ENCODE measurements at places on chromosomes 2 and 18.

DNA sequence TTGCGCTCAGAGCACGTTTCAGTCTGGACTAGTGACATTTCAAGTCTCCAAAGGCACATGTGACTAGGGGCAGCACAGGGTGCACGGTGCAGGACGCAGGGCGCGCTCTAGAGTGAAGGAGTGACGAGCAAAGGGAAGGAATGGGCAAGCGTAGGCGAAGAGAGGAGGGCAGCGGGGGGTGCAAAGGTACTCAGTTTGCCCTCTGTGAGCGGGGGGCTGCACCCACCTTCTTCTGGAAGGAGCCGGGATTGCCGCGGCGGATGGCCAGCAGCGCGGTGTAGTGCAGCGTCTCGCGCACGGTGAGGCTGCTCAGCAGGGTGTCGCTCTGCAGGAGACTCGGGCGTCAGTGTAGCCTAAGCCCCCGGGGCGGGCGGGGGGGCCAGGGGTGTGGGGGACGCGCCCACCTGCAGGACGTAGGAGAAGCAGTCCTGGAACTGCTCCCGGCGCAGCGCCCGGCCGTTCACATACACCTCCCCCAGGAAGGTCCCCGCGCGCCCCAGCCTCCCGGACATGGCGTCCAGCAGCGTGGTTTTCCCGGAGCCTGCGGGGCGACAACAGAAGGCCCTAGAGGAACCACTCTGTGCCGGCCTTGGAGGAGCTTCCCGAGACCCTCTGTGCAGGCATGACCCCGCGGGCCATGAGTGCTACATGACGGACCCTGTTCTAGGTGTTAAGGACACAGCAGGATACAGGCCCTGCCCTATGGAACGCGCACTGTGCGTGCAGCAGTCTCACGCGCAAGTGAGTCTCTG is 6.9 kb downstream of the ABCG5 start:
- peak; percentile 12 for DNase-seq

DNA sequence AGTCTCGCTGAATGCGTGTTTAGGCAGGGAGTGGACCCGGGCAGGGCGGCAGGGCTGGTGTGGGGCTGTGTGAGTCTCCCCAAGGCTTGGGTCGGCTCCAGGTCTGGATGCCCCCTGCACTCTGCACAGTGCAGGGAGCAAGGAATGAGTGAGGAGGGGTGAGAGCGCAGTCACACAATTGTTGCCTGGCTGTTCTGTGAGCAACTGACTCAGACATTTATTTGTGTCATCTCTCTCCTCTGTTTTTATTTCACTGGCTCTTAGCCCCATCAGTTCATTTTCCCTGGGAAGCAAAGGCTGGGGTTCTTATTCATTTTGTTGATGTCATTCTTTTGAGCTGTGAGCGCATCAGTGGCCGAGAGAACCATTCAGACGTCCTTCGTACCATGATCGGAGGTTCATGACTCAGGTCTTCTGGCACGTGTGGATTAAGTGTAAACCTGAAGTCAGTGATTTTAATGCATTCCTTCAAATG is 61.1 kb downstream of the GATA6 start:
- DNase-seq = no peak

DNA sequence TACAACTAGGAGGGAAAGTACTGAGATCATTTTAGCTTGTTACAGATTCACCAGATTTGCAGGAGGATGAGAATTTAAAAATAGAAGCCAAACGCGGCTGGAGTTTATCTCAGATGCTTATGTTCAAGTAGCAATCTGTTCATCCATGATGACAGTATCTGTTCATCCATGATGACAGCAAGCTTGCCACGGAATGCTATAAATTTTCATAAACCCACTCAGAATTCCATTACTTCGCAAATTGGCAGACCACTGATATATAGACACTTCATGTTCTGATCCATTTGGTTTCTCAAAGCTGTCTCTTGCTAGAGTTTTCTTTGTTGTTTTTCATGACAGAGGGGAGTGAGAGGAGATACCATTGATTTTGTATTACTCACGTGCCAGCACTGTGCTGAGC is 84.2 kb downstream of the GAREM1 start:
- no peak for DNase-seq

DNA sequence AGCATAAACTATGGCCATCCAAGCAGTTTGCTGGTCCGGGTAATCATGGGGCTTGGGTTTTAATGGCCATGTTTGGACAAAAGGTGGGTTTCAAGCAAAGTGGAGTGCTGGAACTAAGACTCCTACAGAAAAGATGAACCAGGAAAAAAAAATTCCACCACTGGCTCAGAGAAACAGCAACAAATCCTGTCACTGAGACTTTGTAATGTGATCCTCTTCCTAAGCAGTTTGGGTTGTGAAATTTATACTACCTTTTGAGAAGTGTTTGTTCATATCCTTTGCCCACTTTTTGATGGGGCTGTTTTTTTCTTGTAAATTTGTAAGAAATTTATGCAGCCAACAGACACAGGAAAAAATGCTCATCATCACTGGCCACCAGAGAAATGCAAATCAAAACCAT is 40.2 kb downstream of the MRPL33 start:
- DNase-seq = no peak

Data from head of caudate nucleus (tissue), 42 donors.